ENCODE measurements at places on chromosomes 13 and 19. TPM values are rescaled to one million over a fixed set of nuclear protein-coding genes. Genes with fewer than 3 reads are reported as not detected.

DNA sequence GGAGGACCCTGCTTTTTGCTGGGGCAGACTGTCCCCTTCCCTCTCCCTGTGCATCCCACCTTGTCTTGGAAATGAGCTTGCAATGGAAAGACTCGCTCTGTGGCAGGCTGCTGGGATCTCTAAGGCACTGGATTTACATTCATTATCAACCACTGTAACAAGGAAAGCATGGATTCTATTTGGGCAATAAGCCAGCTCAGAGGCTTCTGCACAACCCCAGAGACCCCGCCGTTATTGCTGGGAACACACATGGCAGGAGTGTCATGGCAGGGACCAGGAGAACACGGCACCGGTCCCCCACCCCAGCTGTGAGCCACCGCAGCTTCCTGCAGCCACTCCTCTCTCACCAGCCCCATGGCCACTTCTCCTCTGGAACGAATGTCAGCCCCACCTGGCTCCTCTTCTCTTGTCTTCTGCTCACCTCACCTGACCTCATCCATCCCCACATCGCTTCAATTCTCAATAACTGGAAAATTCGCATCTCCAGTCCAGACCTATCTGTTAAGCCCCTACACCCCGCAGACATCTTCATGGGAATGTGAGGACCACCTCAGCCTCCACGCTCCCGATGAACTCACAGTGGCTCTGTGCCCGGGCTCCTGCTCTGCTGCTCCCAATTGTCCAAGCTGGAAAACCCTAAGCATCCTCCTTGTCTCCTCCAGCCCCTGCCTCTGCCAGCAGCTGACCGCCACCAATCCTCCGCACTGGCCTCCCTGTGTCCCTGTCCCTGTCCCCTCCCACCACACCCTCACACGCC, 181.5 kb downstream of the USP12 start:
- H3K27ac ChIP-seq, result peak overlapping the region; percentile 100
- peaks cover 86% of the 10 kb centered on the region for H3K4me1 ChIP-seq
- DNase-seq, result no peak

- DNase-seq, result no peak
- no peaks in the 10 kb centered on the region for H3K4me1 ChIP-seq
- no peak overlapping the region for H3K27ac ChIP-seq
- H3K4me3 ChIP-seq, result no peak overlapping the region
- H3K27me3 ChIP-seq, result no peaks in the 10 kb centered on the region
- no peaks in the 10 kb centered on the region for H3K36me3 ChIP-seq
Observed at GRCh38 chr13:112078216-112078615, 11.3 kb downstream of the SOX1 start.

GRCh38 chr19:17953869-17954268, 13.0 kb upstream of the KCNN1 start:
- no peak overlapping the region for H3K27ac ChIP-seq
- DNase-seq, result no peak
- H3K4me1 ChIP-seq, result peaks cover 13% of the 10 kb centered on the region
- no peaks in the 10 kb centered on the region for H3K36me3 ChIP-seq
- no peaks in the 10 kb centered on the region for H3K27me3 ChIP-seq

GRCh38 chr13:34124666-34125306, 306.8 kb downstream of the RFC3 start:
- no peaks in the 10 kb centered on the region for H3K27me3 ChIP-seq
- no peaks in the 10 kb centered on the region for H3K36me3 ChIP-seq
- DNase-seq, result no peak
- no peak overlapping the region for H3K4me3 ChIP-seq

DNA sequence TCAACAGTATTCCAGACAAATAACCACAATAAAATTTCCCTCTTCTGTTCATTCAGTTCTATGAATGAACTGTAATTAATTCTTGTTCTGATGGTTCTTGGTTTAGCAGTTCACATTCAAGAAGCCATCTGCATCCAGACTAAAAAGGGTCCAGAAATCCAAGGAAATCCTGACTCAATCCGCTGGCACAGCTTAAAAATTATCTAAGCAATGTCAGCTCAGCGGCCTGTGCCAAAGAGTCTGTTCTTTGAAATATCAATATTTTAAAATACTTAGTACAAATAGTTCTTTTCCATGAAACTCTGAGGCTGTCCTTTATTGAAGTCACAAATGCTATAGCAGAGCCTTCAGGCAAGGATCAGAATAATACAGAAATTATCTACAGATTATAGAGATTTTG, 57.2 kb downstream of the DHRS12 start:
- H3K4me3 ChIP-seq, result no peak overlapping the region
- DNase-seq, result no peak
- H3K27ac ChIP-seq, result no peak overlapping the region

DNA sequence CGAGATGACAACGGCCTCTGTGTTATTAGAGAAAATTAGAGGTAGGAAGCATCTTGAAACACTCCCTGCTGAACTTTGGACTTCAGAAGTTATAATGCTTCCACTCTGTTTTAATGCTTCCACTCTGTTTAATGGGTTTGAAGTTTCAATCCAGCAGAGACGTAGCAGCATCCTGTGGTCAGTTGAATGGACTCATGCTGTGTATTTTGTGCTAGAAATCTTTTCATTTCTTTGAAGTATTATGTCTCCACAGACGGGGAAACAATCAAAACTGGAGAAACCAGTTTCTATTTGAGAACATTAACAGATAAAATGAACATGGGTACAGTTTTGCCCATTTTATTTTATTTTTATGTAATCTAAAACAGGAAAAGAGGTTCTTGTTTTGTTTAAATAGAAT, 1736.2 kb downstream of the SLITRK5 start:
- no peaks in the 10 kb centered on the region for H3K27me3 ChIP-seq
- no peak for DNase-seq
- H3K36me3 ChIP-seq, result no peaks in the 10 kb centered on the region
- H3K4me1 ChIP-seq, result no peaks in the 10 kb centered on the region
- no peak overlapping the region for H3K4me3 ChIP-seq
- H3K27ac ChIP-seq, result no peak overlapping the region

DNA sequence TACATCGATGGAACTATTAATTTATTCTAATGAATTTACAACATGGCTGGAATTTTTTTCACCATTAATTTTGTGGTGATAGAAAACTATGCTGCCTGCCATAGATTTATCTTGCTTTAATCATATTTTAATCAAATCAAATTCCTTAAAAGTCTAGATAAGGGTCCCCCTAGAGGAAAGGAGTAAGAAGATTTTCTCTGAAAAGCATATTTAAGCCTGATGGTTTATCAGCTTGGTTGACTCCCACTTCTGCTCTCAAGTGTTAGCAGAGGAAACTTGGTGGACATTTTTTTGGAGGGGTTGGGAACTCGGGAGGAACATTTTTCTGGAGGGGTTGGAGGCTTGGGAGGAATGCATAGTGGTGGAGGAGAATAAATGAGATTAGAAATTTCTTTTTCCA, 253.3 kb downstream of the KCNRG start:
- no peaks in the 10 kb centered on the region for H3K4me1 ChIP-seq
- H3K27me3 ChIP-seq, result no peaks in the 10 kb centered on the region
- H3K36me3 ChIP-seq, result no peaks in the 10 kb centered on the region
- H3K27ac ChIP-seq, result no peak overlapping the region

Gene APOC4
- total RNA-seq, result not detected
